ENCODE measurements at places on chromosomes 16 and 17. TPM values are rescaled to one million over a fixed set of nuclear protein-coding genes. Genes with fewer than 3 reads are reported as not detected.

Gene CA10
- total RNA-seq: 26.8 TPM

Gene USP43
- total RNA-seq: 7.1 TPM

Gene CCNF
- total RNA-seq: 6.6 TPM

Gene ADAD2
- total RNA-seq: not detected

Gene TPSAB1
- not detected for total RNA-seq

Gene ZNF469
- total RNA-seq: 0.74 TPM

Gene PARN
- total RNA-seq: 18.7 TPM

Gene ABCA9
- 3.7 TPM for total RNA-seq

Gene ZNF75A
- 31.5 TPM for total RNA-seq

Gene CCT6B
- total RNA-seq: 1.7 TPM

Gene STUB1
- 37.9 TPM for total RNA-seq

Gene C17orf113
- total RNA-seq: 2.5 TPM

Gene TNP2
- not detected for total RNA-seq

Gene COX4I1
- total RNA-seq: 164 TPM

Gene CA7
- not detected for total RNA-seq

Gene KRT20
- 0.25 TPM for total RNA-seq

Gene ZNF750
- total RNA-seq: not detected

Gene TPSD1
- total RNA-seq: not detected

Gene PRR35
- total RNA-seq: not detected

Gene OR3A3
- not detected for total RNA-seq

Gene PLA2G10
- not detected for total RNA-seq

Gene CRK
- 98.6 TPM for total RNA-seq

Gene GRAPL
- 0.25 TPM for total RNA-seq

Gene MAF
- total RNA-seq: 16.5 TPM

Gene DGKE
- total RNA-seq: 24.1 TPM

Gene SEC14L5
- total RNA-seq: 0.49 TPM

Gene TOP2A
- 20.4 TPM for total RNA-seq

Gene GIT1
- 42.5 TPM for total RNA-seq

Gene OR4D1
- total RNA-seq: under 0.01 TPM

Gene TBC1D3B
- 2.0 TPM for total RNA-seq

Gene NEUROD2
- total RNA-seq: 74.5 TPM

Gene ABCC12
- total RNA-seq: 0.25 TPM

Gene CLEC10A
- not detected for total RNA-seq

Gene CETP
- 0.74 TPM for total RNA-seq

Gene ACSM2B
- not detected for total RNA-seq

Gene IRX5
- not detected for total RNA-seq

Gene FBXW10
- total RNA-seq: 0.25 TPM

Gene AOC3
- 0.25 TPM for total RNA-seq
